K562 (cell line): ENCODE measurements at places on chromosomes 5 and 9. TPM values are rescaled to one million over a fixed set of nuclear protein-coding genes. Genes with fewer than 3 reads are reported as not detected.

DNA sequence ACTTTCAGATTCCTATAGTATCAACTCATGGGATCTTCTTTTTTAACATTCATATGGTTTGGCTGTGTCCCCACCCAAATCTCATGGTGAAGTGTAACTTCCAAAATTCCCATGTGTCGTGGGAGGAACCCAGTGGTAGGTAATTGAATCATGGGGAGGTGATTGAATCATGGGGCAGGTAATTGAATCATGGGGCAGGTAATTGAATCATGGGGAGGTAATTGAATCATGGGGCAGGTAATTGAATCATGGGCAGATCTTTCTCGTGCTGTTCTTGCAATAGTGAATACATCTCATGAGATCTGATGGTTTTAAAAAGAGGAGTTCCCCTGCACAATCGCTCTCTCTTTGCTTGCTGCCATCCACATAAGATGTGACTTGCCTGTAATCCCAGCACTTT, 21.8 kb upstream of the AGGF1 start:
- DNase-seq, result no peak

Gene SV2C
- total RNA-seq, result not detected in 2 replicates

- no peak for DNase-seq
These were observed 4.2 kb downstream of the SLC44A1 start for GRCh38 chr9:105248691-105249090.

DNA sequence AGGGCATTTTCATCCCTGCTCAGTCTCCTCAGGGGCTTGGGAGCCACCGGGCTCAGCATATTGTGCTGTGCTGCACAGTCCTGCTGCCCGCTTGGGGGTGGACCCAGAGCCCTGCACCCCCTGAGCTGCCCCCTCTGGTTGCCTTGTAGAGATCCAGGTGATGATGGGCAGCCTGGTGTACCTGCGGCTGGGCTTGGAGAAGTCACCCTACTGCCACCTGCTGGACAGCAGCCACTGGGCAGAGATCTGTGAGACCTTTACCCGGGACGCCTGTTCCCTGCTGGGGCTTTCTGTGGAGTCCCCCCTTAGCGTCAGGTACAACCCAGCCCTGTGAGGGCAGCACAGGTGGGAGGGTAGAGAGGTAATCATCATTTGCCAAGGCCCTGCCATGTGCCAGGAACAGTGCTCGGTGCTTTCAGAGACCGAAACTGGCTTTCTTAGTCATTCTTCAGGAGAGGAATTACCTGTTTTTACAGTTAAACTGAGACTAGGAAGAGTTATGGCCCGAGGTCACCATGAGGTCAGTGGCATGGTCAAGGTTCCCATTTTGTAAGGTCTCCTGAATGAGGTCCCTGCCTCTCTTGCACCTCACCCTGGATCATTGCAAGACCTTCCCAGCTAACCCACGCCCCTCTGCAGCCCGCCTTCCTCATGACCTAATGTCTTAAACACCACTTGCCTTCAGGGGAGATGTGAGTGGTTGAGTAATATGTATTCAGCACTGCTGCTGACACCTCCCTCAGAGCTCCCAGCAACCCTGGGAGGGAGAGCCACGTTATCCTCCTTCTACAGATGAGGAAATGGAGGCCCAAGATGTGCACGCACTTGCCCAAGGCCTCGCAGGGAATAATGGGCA, 7.5 kb downstream of the NHP2 start:
- DNase-seq, result peak; percentile 64

GRCh38 chr5:59483971-59484472, 409.5 kb downstream of the PDE4D start:
- DNase-seq, result no peak

DNA sequence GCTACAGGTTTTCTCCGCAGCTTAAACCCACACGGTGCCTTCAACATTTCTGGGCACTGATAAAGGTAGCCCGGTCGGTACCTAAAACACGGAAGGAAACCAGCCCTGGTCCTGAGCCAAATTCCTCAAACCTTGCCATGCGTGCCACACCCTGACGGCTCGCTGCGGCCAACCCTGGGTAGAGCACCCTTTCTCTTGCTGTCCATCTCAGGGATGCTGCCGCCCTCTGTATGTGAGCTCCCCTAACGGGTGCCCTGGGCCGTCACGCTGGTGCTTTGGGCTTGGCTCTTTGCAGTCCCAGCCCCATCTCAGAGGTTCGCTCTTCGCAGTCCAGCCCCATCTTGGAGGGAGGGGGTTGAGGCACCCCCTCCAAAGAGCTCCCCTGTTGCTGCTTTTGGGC, 43.9 kb downstream of the PNPLA7 start:
- no peak for DNase-seq

DNA sequence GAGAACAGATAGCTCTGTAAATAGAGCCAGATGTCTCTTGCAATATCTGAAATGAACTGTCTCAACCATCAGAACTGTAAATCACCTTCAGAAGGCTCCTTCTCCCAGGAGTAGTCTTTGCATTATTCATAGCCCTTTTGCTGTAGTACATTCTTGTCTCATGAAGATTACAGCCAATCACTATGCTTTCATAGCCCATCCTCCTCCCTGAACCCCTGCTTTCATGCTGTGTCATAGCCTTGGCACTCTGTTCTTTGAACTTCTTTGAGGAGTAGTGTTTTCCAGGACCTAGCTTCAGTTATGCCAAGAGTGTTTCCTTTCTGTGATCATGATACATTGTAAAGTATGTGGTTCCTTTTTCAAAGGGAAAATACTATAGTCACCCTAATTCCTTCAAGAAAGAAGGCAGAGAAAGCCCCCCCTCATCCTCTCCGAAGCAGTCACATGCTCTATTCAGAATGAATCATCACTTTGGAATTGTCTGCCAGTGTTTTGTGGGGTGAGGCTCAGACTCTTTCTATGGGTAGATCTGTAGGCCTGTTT, 61.1 kb downstream of the GRIA1 start:
- peak; percentile 6 for DNase-seq
